ENCODE measurements at places on chromosomes 5 and 9. TPM values are rescaled to one million over a fixed set of nuclear protein-coding genes. Genes with fewer than 3 reads are reported as not detected.
A peak's percentile ranks its signal among the peaks of the same experiment; 100 is the strongest.

The IL17B gene
- total RNA-seq: not detected

The ZBTB43 gene
- 16.7 TPM for total RNA-seq

The CTSV gene
- 6.7 TPM for total RNA-seq

The FXN gene
- 22.0 TPM for total RNA-seq

The SRP19 gene
- 45.4 TPM for total RNA-seq

The NME5 gene
- 4.3 TPM for total RNA-seq

The ABO gene
- 3.7 TPM for total RNA-seq

The DCTN4 gene
- total RNA-seq: 41.8 TPM

DNA sequence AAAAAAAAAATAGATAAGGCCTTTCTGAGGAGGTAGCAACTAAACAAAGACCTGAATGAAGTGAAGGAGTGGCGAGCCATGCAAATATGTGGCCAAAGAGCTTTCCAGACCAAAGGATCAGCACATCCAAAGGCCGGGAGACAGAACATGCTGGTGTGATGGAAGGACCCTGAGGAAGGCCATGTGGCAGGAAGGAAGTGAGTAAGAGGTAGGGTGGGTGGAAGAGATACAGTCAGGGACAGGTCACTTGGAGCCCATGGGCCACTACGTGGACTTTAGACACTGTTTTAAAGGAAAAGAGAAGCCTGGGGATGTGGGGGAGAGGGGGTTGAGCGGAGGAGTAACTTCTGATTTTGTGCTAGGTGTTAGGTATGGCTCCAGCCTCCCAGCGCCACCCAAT lies 31.3 kb downstream of the SPRY4 start:
- no peaks in the 10 kb centered on the region for H3K36me3 ChIP-seq
- no peak overlapping the region for H3K27ac ChIP-seq
- no peak overlapping the region for H3K4me3 ChIP-seq
- peaks cover 60% of the 10 kb centered on the region for H3K4me1 ChIP-seq

DNA sequence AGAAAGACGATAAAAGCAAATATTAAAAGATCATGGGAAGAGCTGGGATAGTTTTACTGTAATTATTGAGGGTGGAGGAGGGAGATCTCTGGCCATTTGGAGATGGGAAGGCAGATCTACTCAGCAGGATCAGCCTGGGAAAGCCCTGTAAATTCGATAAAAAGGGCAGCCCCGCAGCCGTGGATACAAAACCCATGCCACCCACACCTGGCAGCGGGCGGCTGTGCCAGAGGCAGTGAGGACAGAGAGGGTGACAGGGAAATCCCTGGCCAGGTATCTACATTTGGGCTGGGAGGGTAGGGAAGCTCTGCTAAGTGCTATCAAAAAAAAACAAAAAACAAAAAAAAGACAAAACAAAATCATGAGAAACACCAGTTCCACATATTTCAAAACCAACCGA lies 379.2 kb upstream of the IRX1 start:
- H3K4me3 ChIP-seq: no peak overlapping the region
- DNase-seq: no peak
- no peaks in the 10 kb centered on the region for H3K4me1 ChIP-seq
- H3K27ac ChIP-seq: no peak overlapping the region

- no peak overlapping the region for H3K27ac ChIP-seq
- H3K36me3 ChIP-seq: no peaks in the 10 kb centered on the region
- peaks cover 52% of the 10 kb centered on the region for H3K4me1 ChIP-seq
- H3K4me3 ChIP-seq: no peak overlapping the region
- DNase-seq: no peak
Measured at GRCh38 chr5:178419651-178420050, 170.5 kb downstream of the COL23A1 start.

- no peak for DNase-seq
- H3K27ac ChIP-seq: peak overlapping the region; percentile 50
- peaks cover 26% of the 10 kb centered on the region for H3K27me3 ChIP-seq
Measured at GRCh38 chr9:114077162-114077837, 800 bp downstream of the AMBP start.

DNA sequence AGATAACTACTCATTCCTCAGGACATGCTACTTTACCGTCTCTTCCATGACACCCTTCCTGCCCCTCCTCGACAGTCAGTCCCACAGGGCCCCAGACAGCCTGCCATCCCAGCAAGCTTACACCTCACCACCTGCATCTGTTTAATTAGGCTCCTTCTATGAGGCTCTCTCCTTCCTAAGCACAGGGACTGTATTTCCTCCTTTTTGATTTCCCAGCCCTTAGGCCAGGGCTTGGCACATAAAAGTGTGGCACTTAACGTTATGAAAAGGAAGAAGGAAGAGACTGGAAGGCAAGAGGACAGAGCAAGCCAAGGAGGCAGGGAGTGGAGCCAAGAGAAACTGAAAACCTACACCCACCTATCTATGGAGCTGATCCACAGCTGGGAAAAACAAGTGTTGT lies 146.8 kb downstream of the SIL1 start:
- H3K4me1 ChIP-seq: peaks cover 10% of the 10 kb centered on the region
- H3K27me3 ChIP-seq: no peaks in the 10 kb centered on the region
- H3K27ac ChIP-seq: no peak overlapping the region
- H3K4me3 ChIP-seq: no peak overlapping the region
- peaks cover 11% of the 10 kb centered on the region for H3K36me3 ChIP-seq
- no peak for DNase-seq

DNA sequence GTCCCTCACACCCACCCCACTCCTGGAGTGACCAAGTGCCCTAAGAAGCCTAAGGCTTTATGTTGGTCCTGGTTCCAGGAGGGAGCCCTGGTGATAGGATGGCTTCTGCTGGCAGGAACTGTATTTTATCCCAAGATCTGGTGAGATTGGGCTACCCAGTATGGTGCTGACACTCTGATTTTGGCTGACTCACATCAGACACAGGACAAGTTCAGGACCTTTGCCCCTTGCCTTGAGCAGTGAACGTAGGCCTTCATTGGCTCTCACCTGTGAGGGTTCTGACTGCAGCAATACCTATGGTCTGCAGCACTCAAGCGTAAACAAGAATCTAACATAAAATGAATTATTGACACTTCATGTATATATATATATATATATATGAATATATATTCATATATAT lies 25.0 kb downstream of the BHMT start:
- H3K27ac ChIP-seq: no peak overlapping the region
- peaks cover 14% of the 10 kb centered on the region for H3K4me1 ChIP-seq
- DNase-seq: no peak
- H3K27me3 ChIP-seq: no peaks in the 10 kb centered on the region
- no peak overlapping the region for H3K4me3 ChIP-seq
- H3K36me3 ChIP-seq: no peaks in the 10 kb centered on the region

GRCh38 chr9:4548811-4549725 lies 58.8 kb downstream of the SLC1A1 start:
- peaks cover 21% of the 10 kb centered on the region for H3K4me1 ChIP-seq
- H3K27me3 ChIP-seq: no peaks in the 10 kb centered on the region
- no peak overlapping the region for H3K27ac ChIP-seq
- H3K4me3 ChIP-seq: no peak overlapping the region

GRCh38 chr5:82564963-82565362 lies 286.8 kb upstream of the RPS23 start:
- H3K36me3 ChIP-seq: no peaks in the 10 kb centered on the region
- no peak overlapping the region for H3K4me3 ChIP-seq
- no peaks in the 10 kb centered on the region for H3K4me1 ChIP-seq
- no peaks in the 10 kb centered on the region for H3K27me3 ChIP-seq
- H3K27ac ChIP-seq: no peak overlapping the region
- DNase-seq: no peak
